ENCODE measurements at places on chromosomes 2 and 18. TPM values are rescaled to one million over a fixed set of nuclear protein-coding genes. Genes with fewer than 3 reads are reported as not detected.

LCT gene
- total RNA-seq: not detected

GPAT2 gene
- total RNA-seq: 8.8 TPM

DNA sequence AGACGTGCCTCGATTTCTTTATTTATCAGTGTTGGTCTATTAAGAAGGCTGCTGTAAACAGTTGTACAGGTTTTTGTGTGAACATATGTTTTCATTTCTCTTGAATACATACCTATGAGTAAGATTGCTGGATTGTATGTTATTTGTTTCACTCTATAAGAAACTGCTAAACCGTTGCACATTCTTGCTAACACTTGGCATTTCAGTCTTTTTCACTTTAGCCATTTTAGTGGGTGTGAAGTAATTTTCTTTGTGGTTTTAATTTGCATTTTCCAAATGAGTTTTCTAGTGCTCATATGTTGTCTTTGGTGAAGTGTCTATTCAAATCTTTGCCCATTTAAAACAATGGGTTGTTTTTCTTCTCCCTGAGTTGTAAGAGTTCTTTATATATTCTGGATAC is 221.5 kb upstream of the SMAD7 start:
- no peak overlapping the region for H3K4me3 ChIP-seq
- H3K4me1 ChIP-seq: no peaks in the 10 kb centered on the region
- no peaks in the 10 kb centered on the region for H3K36me3 ChIP-seq
- no peaks in the 10 kb centered on the region for H3K27me3 ChIP-seq
- DNase-seq: no peak

GNAL gene
- total RNA-seq: 7.5 TPM

ZAP70 gene
- 4.0 TPM for total RNA-seq

DNA sequence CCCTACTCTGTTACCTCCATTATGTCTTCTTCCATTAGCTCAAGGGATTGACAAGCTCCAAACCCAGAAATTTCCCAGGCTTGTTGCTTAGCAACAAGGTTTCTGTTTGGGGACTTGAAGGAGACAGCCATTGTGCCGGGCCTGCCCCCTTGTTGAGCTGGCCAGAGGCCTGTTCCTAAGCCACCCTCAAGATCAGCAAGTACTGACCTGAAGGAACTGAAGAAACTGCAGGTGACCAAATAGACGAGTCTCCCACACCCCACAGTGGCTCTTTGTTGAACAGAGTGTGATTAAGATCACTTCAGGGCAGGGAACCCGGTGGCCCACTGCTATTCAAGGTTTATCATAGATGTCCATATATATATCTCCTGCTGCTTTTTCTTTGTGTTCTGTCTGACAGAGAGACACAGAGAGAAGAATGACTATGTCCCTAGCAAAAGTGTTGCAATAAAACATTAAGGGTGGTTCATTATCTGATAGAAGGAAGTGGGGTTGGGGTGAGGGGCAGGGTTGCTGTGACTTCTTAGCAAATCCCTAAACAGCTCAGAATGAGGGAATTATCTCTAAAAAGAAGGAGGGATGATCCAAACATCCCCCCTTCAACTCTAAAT is 69.2 kb downstream of the RNF144A start:
- no peak overlapping the region for H3K4me3 ChIP-seq
- H3K27ac ChIP-seq: peak overlapping the region; percentile 29
- no peak for DNase-seq
- no peaks in the 10 kb centered on the region for H3K27me3 ChIP-seq

CD8A gene
- 2.0 TPM for total RNA-seq

DNA sequence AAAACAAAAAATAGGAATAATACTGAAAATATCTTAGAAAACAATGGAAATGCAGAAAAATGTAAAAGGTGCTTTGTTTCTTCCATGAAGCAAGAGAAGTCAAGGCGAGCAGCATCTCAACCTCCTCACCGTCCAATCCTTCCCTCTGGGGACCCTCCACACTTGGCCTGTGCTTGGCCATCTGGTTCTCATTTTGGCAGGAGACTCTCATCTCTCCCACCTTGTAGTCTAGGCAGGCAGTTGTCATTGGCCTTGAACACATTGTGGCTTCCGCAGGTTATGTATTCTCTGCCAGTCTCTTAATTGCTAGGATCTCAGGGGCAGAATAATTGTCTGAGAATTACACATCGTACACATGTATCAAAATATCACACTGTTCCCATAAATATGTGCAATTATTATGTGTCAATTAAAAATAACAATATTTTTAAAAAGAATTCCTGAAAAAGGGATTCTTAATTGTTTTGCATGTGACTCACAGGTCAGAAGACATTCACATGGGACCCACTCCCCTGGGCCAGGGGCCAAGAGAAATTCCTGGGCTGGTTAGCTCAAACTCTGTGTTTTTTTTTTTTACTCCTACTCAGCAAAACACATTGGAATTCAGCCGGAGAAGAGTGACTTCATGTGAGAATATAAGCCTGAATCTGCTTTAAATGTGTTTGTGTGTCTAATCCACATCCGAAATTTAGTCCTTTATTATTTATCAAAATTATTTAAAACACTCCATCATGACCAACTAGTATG is 14.0 kb upstream of the ANKRD62 start:
- H3K4me1 ChIP-seq: no peaks in the 10 kb centered on the region
- DNase-seq: no peak
- H3K4me3 ChIP-seq: no peak overlapping the region
- peak overlapping the region; percentile 32 for H3K27ac ChIP-seq
- no peaks in the 10 kb centered on the region for H3K27me3 ChIP-seq
- H3K36me3 ChIP-seq: no peaks in the 10 kb centered on the region

DNA sequence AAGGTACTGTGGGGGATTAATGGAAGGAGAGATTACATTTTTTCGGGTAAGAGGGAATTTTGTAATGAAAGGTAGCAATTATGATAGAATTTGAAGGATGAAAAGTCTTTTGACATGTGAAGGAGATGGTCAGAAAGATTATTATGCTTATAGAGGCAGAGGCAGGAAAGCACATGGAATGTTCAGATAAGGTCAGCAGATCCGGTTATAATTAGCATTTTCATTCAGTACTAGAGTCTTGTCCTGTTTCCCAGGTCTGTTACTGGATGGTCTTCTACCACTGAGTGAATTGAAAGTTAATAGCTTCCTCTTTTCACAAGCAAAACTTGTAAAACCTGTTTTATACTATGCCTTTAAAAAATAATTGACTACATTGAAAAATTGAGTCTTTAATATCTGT is 116.9 kb downstream of the PHLPP1 start:
- H3K27ac ChIP-seq: no peak overlapping the region
- no peaks in the 10 kb centered on the region for H3K36me3 ChIP-seq
- peaks cover 1% of the 10 kb centered on the region for H3K4me1 ChIP-seq
- H3K4me3 ChIP-seq: no peak overlapping the region

DNA sequence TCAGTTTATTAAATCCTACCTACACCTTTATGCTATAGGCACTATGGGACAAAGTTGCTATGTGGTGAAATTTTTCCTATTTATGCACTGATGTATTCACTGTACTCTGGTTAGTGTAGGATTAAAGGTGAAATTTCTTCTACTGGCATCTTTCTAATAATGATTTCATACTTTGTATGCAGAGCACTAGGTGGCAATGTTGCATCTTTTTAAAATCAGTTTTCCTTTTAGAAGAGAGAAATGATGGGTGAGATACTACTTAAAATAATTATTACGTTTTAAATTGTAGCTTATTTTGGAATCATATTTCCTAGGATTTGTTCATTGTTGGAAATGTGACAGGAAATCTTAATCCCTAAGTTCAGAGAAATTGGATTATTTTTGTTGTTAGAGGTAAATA is 150.9 kb downstream of the CD8B2 start:
- H3K27me3 ChIP-seq: no peaks in the 10 kb centered on the region
- no peaks in the 10 kb centered on the region for H3K36me3 ChIP-seq
- H3K4me3 ChIP-seq: no peak overlapping the region
- H3K27ac ChIP-seq: no peak overlapping the region
- no peak for DNase-seq

- no peaks in the 10 kb centered on the region for H3K36me3 ChIP-seq
- no peak overlapping the region for H3K27ac ChIP-seq
- no peak overlapping the region for H3K4me3 ChIP-seq
- no peak for DNase-seq
- H3K4me1 ChIP-seq: no peaks in the 10 kb centered on the region
- H3K27me3 ChIP-seq: peaks cover 16% of the 10 kb centered on the region
Observed at GRCh38 chr2:44933434-44933951, 8.0 kb upstream of the SIX3 start.

CD8B gene
- 3.5 TPM for total RNA-seq

Data from breast epithelium (tissue), 4 donors.